ENCODE measurements at places on chromosomes 5 and 9.

GRCh38 chr9:120882935-120883607 is 6.1 kb upstream of the PHF19 start:
- no peak for DNase-seq

DNA sequence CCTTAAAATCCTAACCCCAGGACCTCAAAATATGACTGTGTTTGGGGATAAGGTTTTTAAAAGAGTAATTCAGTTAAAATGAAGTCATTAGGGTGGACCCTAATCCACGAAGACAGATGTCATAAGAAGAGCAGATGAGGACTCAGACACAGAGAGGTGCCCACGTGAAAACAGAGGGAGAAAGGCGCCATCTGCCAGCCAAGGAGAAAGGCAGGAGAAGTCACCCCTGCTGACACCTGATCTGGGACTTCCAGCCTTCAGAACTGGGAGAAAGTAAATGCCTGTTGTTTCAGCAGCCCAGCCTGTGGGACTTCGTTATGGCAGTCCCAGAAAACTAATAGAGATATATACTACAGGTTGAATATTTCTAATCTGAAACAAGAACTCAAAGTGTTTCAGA is 67.4 kb downstream of the ROR2 start:
- DNase-seq = no peak

- no peak for DNase-seq
Measured at GRCh38 chr9:84315278-84315877, 25.2 kb downstream of the SLC28A3 start.

DNA sequence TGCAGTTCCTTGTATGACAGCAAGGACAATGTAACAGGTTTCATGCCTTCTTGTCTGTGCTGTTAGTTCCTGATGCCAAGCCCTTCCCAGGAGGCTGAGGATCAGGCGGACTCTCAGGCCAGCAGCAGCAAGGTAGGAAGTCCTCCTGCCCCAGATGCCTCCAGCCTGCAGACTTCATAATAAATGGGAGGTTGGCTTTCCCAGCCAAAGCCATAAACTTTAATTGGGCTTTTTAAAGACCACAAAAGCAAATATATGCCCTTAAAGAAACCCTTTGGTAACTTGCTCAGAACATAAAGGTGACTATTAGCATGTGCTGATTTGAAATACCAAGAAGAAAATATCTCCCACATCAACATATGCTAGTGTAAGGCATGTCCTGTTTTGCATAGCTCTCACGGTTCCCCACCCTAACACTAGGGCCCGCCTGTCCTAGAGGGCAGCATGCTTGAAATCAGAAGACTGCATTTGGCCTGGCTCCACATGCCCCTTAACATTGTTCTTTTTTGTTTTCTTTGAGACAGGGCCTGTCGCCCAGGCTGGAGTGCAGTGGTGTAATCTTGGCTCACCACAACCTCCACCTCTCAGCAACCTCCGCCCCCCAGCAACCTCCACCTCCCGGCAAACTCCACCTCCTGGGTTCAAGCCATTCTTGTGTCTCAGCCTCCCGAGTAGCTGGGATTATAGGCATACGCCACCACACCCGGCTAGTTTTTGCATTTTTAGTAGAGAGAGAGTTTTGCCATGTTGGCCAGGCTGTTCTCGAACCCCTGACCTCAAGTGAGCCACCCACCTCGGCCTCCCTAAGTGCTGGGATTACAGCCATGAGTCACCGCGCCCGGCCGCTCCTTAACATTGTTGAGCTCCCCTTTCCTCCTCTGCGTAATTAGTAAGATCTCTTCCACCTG is 44.6 kb upstream of the FCN1 start:
- DNase-seq = no peak

DNA sequence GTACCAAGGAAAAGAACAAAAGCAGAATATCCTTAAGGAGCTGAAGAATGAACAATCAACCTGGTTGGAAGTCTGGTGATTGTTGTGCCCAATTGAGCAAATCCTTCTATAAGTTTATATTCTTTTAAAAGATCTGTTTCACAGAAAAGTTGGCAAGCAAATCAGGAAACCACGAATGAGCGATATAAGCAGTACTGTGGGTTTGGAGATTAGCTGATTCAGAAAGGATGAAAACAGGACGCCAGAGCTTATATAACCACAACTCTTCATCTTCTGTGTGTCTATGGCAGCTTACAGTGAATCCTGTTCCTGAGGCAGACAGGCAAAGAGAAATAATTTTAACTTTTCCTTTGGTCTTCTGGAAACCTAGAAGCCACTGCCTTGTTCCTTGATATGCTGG is 61.7 kb downstream of the SLC38A9 start:
- DNase-seq = no peak

- no peak for DNase-seq
Measured at GRCh38 chr5:10138395-10139057, 111.2 kb downstream of the ATPSCKMT start.
